ENCODE measurements at places on chromosomes 12 and 14. TPM values are rescaled to one million over a fixed set of nuclear protein-coding genes. Genes with fewer than 3 reads are reported as not detected.

DNA sequence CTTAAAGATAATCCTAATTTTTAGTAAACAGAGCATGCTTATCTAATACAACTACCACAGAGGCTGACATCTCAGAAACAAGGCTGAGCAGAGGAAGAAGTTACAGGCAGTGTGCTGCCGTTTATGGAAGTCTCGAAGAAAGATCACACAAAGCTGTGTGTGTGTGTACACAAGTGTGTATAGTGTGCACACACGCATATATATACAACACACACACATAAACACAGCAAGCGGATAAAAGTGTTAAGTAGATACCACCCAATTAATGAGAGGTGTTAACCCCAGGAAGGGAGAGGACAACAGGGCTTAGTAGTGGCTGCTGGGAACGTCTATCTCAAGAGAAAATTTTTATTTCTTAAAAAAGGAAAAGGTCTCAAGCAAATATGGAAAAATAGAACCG lies 15.3 kb downstream of the CCDC88C start:
- no peak for DNase-seq

GRCh38 chr14:67557118-67557517 lies 24.0 kb downstream of the PLEKHH1 start:
- DNase-seq: no peak

GRCh38 chr12:111585690-111586089 lies 13.4 kb downstream of the ATXN2 start:
- DNase-seq: no peak

DNA sequence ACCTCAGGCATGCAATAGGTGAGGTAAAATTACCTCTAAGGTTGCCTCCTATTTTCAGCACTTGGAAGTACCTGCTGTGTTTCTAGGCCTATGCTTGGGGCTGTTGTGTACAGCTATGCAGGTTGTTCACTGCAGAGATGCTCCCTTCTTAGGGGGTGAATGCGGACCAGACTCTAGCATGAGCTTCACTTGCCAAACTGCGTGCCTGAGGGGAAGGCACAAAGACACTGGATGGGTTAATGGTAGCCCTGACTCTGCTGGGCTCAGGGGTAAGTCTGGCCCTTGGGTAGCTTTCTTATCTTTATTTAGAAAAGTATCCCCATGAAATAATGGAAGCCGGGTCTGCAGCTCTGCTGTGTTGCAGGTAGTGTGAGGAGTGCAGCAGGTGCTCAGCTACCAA lies 35.7 kb downstream of the B4GALNT3 start:
- no peak for DNase-seq

DNA sequence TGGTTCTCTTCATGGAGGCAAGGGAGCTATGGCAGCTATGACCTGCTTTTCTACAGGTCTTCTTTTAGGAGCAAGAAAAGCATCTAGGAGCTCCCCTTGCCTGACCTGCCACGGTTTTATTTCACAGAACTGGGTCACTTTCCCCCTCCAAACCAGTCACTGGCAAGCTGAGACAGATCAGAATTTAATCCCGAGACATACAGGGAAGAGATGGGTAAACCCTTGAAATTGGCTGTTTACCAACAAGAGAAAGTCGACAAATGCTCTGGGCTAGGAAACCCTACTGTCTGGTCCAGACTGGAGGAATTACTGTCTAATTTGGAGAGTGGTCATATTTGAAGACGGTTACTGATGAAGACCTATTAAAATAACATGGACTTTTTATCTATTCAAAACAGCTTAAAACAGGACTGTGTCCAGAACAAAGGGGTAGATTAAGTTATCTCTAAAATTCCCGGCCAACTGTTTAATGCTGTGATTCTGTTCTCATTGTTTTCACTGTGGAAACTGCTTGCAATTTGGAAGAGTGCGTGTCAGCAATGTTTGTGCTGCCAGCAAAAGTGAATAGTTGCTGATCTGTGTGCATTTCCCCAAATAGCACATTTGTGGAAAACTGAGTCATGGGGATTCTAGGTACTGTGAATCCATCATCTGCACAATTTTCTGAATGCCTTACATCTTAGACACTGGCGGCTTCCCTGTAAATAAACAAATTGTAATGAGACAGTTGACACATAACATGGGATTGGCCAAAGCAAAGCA lies 73.4 kb upstream of the EEA1 start:
- no peak for DNase-seq

- no peak for DNase-seq
These were observed 200.6 kb upstream of the CNOT2 start for GRCh38 chr12:70042675-70043074.

The NFATC4 gene
- total RNA-seq: 11.4 TPM

The AMHR2 gene
- not detected for total RNA-seq

The CLMN gene
- 17.6 TPM for total RNA-seq

The ISM2 gene
- total RNA-seq: not detected

The KRT77 gene
- total RNA-seq: not detected

Data from glutamatergic neuron (in vitro differentiated cells).